Cortex of kidney (tissue), 1 donor: ENCODE measurements at places on chromosomes 3 and 15.

DNA sequence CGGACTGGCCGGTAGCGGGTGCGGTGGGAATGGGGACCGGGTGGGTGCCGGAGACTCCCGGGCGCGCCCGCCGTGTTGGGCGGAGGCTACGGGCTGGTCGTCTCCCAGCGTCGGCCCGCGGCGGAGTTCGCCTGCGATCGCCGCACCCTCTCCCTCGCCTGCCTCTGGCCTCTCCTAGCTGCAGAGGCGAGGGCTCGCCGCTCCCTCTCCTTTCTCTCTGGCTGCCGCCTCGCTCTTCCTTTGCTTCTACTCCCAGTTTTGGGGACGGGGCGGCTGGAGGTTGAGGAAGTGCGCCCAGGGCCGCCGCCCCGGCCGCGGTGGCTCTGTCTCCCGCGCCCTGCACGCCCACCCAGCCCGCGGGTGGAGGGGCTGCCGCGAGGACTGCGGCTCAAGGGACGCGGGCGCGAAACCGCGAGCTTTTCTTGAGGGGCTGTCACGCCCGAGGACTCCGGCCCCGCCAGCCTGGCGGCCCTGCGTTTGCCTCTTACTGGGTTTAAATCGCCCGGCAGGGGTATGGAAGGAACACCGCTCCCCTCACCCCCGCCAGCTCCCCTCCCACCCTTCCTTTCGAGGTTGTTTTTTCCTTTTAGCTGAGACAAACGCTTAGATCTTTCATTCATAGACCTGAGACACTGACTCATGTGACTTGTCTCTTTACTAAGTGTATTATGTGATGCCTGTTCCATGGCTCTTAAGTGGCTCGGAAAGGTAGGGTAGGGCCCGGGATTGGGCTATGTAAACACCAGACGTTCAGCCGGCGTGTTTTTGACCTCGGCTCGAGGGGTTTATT, 654 bp downstream of the PIK3CA start:
- no peak for DNase-seq

DNA sequence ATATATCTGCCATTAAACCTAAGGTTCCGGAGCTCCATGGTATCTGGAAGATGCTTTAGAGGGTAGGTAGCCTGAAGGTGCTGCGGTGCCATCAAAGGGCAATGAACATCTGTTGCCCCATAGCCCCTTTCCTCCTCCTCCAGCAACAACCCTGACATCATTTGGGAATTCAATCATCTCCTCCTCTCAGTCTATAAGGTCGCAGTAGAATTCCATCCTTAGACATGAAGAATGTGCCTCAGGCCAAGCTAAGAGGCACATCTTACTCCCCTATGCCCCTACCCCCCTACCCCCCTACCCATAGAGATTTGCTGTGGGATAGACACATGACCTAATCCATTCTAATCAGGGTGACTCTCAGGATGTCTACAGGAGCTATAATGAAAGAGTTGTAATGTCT, 1099.7 kb upstream of the CFAP20DC start:
- no peak for DNase-seq

DNA sequence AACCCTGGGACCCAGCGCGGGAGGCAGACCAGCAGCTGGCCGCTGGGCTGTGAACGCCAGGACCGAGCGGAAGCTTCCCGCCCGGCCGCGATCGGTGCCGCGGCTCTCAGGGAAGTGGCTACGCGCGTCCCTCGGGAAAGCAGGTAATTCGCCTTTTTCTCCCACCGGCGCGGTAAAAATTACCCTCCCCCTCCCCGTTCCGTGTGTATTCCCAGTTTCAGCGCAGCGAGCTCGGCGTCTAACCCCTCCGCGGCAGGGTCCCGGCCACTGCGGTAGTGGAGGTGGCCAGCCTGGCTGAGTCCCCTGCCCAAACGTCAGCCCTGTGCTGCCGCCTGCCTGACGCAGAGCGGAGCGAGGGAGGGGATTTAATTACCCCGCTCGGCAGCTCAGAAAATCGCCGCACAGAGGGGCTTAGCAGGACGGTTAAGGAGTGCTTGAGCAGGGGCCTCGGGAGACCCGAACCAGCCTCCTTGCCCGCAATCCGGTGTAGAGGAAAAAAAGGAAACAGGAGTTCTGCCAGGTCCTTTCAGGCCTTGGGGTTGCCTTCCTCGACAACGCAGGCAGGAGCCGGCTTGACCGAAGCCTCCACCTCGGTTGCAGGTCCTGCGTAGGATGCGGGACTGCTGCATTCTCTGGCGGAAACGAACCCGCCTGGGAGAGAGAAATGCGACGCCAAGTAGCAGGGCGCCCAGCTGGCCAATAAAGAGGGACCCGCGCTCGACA, 2.9 kb downstream of the GATA2 start:
- DNase-seq, result no peak

- no peak for DNase-seq
These were observed 74.4 kb downstream of the STRIT1 start for GRCh38 chr3:155219106-155219505.

DNA sequence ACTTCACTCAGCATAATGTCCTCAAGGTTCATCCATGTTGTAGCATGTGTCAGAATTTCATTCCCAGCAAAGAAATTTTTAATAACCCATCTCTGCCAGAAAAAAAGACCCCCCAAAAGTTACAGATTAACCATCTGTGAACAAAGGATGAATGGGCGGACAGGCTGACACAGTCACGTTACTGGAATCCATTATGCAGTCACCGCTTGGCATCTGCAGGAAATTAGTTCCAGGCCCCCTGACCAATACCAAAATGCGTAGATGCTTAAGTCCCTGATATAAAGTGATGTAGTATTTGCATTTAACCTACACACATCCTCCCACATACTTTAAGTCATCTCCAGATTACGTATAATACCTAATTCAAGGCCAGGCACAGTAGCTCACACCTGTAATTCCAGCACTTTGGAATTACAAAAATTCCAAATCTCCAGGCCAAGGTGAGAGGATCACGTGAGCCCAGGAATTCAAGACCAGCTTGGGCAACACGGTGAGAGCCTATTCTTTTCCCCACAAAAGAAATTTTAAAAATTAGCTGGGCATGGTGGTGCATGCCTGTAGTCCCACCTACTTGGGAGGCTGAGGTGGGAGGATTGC, 1.5 kb upstream of the SLC12A8 start:
- no peak for DNase-seq

GRCh38 chr3:185818267-185818875, 6.5 kb downstream of the IGF2BP2 start:
- no peak for DNase-seq

DNA sequence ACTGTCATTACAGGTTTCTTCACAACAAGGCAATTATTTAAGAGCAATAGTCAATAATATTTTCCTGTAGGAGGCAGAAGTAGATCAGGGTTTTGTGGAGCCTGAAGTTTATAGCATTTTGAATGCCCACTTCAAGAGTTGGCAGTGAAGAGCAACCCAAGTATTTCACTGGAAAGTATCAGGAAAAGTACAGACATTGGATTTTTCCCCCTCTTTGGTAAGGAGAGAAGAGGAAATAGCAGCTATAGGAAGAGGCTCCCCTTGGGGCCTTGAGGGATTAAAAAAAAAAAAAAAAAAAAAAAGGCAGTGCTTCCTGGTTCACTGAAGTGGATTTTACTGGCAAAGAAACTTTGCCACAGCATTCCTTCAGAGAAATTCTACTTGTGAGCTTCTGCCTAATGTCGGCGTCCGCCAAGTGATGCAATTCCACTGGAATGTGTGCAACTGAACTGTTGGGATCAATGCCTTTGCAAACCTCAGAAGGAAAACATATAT, 5.7 kb upstream of the CNTN6 start:
- no peak for DNase-seq

DNA sequence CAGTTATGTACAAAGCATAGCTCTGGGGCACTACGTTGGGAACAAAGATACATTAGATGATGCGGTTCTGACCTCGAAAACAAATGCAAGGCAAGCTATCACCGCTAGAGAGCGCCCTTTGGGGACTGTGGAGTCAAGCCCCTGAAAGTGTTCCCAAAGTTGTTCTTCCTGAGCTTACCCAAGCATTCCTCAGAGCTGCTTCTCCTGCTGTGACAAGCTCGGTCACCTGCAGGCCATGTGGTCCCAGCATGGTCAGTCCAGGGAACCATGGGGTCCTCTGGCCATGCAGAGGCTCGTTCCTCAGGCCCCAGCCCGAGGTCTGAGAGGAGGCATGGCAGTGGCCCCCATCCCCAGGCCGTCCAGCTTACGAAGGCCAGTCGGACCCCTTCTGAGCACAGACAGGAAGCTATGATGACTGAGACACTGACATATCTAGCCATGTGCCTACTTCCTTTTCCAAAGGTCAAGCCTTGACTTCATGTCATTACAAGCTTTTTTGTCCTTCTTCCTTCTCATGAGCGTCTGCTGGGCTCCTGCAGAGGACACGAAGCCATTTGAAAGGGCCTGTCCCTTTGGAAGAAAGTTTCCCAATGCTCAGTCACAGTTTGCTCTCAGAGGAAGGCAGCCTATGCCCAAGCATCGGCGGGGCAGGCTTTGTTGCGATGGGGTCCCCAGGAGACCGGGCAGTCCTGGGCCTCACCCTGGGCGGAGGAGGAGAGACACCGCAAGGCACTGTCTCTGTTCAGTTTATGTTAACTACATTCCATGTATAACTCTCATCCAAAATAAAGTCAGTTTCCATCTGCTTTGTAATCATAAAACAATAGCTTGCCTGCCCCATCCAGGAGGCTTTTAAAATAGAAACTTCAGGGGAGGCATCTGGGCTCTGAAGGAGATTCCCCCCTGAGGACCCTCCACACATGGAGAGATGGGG, 79.3 kb downstream of the ATP10A start:
- DNase-seq, result no peak

GRCh38 chr3:127124120-127124519, 68.8 kb upstream of the PRR23E start:
- no peak for DNase-seq

DNA sequence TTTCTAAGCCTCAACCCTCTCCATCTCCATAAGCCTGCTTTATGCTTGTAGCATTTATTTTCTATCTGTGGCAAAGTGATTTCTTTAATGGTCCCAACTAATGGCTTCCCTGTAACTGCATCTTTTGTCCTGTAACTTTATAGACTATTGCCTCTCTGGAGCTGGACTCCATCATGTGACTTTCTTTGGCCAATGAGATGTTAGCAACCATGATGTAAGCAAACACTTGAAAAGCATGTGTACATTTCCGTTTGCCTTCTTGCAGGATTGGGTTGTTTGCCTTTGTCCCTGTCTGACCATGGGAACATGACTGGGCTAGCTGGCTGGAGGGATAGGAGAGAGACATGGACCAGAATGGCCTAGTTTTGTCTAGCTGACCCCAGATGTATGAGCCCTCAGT, 106.0 kb upstream of the LRIG1 start:
- no peak for DNase-seq

- DNase-seq, result no peak
These were observed 162.7 kb downstream of the STT3B start for GRCh38 chr3:31695280-31696008.

- no peak for DNase-seq
These were observed 202.9 kb upstream of the UBE3A start for GRCh38 chr15:25641762-25642161.

DNA sequence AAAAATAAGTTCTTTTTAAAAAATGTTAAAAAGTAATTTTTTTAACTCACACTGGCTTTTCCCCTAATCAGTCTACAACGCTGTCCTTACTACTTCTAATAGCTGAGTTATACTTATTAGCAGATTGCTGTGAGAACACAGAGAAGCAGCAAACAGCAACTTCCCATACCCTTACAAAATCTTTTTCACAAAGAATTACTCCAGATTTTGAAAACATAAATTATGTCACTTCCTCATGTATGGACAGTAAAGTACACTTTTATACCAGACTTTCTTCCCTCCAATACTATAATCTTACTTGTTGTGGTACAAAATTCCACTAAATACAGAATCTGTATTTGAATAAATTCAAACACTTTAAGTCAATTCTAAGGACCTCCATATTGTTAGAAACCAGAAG, 2.1 kb downstream of the PHC3 start:
- DNase-seq, result no peak

DNA sequence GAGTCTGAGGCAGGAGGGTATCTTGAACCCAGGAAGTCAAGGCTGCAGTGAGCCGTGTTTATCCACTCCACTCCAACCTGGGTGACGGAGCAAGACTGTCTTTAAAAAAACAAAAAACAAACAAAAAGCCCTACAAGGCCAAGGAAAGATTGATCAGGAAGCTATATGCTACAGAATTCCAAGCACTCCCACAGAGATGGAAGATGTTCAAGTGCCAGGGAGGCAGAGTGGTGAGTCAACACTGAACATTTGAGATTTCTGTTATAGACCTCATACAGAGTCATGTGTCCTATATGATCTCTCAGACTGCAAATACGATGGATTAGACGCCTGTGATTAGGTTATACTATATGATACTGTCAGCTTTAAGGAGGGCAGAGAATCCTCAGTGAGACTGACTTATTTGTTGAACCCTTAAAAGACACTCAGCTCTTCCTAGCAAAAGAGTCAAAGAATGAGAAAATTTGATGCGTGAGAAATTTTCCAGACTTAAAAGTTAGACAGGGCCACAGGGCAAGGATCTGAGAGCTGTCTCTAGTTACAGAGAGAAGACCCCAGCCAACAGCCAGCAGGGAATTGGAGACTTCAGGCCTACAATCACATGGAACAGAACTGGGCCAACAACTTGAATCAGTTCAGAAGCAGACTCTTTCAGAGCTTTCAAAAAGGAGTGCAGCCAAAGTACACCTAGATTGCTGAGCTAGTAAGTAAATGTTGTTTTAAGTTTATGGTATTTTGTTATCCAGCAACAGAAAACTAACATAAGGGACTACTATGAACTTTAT, 107.6 kb downstream of the PIK3CB start:
- DNase-seq, result no peak

DNA sequence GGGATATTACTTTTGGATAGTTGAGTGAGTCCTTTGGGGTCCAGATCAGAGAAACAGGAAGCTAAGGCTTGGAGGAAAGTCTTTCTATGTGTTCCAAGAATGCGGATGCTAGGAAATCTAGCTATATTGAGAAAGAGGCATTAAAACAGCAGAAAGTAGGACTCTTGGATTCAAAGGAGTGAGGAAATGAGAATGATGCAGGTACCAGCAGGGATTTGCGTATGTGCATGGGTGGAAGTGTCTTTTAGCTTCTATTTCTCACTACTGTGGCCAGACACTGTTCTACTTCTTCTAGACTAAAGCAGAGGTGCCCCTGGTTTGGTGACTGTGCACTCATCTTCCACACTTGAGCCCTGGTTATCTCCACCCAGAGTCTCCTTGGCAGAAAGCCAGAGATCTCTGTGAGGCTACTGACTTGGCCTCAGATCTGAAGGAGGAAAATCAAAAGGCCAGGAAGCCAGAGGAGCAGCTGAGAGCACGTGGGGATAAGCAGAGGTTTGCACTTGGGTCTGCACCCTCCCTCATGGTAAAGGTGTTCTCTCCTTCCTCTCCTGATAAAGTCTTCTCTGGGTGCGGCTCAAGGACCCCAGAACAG, 44.3 kb downstream of the ATP2B2 start:
- no peak for DNase-seq

GRCh38 chr3:172846706-172847105, 96.2 kb downstream of the ECT2 start:
- no peak for DNase-seq

GRCh38 chr3:48715174-48715800, 1.7 kb downstream of the IP6K2 start:
- no peak for DNase-seq

- DNase-seq, result no peak
These were observed 240.9 kb upstream of the CADM2 start for GRCh38 chr3:84717894-84718293.

GRCh38 chr15:63772520-63772919, 61.2 kb downstream of the HERC1 start:
- no peak for DNase-seq
